Large intestine (tissue), 12 donors: ENCODE measurements at places on chromosomes 5 and 9. TPM values are rescaled to one million over a fixed set of nuclear protein-coding genes. Genes with fewer than 3 reads are reported as not detected.

DNA sequence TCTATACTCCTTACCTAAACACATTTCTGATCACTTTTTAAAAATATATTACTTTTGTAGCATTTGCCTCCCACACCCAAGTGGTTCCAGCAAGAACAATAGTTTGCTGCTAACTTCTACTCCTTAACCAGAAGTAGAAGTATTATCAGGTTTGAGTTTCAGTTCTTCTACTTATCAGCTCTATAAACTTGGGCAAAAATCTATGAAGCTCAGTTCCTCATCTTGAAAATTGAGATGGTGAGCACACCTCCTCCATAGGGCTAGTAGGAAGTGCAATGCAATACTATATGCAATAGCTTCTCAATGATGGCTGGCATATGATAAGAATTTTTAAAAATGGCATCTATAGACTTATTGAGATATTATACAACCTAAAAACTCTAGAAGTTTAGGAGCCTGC, 283.7 kb downstream of the TLR4 start:
- DNase-seq = no peak
- no peaks in the 10 kb centered on the region for H3K36me3 ChIP-seq
- no peaks in the 10 kb centered on the region for H3K27me3 ChIP-seq
- no peak overlapping the region for H3K4me3 ChIP-seq
- H3K27ac ChIP-seq = no peak overlapping the region

GRCh38 chr5:10752451-10752850, 8.6 kb downstream of the DAP start:
- H3K36me3 ChIP-seq = peaks cover 70% of the 10 kb centered on the region
- no peak overlapping the region for H3K27ac ChIP-seq
- H3K27me3 ChIP-seq = no peaks in the 10 kb centered on the region

DNA sequence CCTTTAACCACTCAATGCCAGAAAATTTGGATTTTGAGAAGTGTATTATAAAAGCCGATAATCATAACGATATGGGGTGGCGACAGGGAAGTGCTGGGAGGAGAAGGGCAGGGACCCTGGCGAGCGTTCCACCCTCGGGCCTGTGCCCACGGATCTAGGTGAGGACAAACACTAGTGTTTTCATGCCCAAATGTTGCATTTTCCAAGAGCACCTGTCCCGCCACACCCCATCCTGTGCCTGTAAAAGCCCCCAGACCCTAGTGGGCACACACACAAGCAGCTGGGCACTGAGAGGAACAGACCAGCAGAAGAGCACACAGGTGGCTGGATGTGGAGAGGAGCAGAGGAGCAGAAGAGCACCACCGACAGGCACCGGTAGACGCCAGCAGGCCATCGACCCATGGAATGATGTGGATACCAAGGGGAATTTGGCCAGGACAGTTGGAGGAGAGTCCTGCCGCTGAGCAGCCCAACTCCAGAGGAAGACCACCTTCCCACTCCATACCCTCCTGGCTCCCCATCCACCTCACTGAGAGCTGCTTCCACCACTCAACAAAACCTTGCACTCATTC, 315.0 kb downstream of the EDIL3 start:
- no peaks in the 10 kb centered on the region for H3K36me3 ChIP-seq
- no peaks in the 10 kb centered on the region for H3K27me3 ChIP-seq

- no peak overlapping the region for H3K27ac ChIP-seq
- H3K4me1 ChIP-seq = peaks cover 8% of the 10 kb centered on the region
- no peak overlapping the region for H3K4me3 ChIP-seq
- DNase-seq = no peak
- H3K36me3 ChIP-seq = no peaks in the 10 kb centered on the region
These were observed 115.2 kb upstream of the LHFPL2 start for GRCh38 chr5:78763659-78764189.

GRCh38 chr5:87888139-87888538, 380.5 kb downstream of the TMEM161B start:
- no peaks in the 10 kb centered on the region for H3K27me3 ChIP-seq
- H3K4me3 ChIP-seq = no peak overlapping the region
- H3K27ac ChIP-seq = no peak overlapping the region
- H3K4me1 ChIP-seq = no peaks in the 10 kb centered on the region

GRCh38 chr5:147417135-147417813, 92.6 kb downstream of the DPYSL3 start:
- peaks cover 4% of the 10 kb centered on the region for H3K36me3 ChIP-seq
- no peaks in the 10 kb centered on the region for H3K27me3 ChIP-seq
- H3K27ac ChIP-seq = peak overlapping the region; percentile 49
- peaks cover 19% of the 10 kb centered on the region for H3K4me1 ChIP-seq
- no peak overlapping the region for H3K4me3 ChIP-seq

DNA sequence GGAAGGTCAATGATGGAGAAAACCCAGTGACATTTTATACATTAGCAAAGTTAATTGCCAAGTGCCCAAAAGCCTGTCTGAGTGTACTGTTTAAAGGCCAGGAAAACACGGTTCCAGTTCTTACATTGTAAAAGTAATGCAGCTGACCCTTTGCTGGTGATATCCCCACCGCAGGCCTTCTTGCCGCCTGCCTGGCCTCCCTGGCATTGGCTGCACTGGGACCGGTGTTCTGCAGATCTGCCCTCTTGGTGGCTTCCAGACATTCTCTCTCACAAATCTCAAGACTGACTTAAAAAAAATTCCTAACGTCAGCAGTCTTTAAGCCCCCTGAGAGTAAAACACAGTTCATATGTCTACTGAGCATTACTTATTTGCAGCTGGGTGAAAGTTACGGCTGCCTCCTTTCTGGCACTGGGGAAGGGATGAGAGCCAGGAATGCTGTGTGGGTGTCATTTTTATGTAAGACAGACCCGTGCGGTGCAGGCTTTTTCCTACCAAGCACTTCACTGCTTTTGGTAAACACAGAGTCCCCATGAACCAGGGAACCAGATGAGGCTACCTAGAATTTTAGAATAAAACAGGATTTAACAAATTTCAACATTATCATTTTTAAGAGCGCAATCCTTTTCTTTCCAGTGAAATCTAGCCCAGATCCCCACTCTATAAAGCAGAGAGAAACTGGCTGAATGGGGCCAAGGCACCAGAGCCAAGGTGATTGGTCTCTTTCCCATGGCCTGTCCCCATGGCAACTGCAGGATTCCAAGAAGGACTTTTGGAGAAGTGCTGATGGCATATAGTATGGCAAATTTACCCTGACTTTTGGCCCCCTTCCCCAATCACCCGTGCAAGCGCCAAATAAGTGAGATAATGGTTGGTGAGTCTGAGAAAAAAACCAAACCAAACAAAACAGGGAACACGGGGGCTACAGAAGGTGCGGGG, 80.8 kb downstream of the LMNB1 start:
- DNase-seq = no peak
- no peaks in the 10 kb centered on the region for H3K4me1 ChIP-seq
- no peaks in the 10 kb centered on the region for H3K27me3 ChIP-seq
- no peak overlapping the region for H3K27ac ChIP-seq
- no peaks in the 10 kb centered on the region for H3K36me3 ChIP-seq

ERBIN gene
- polyA plus RNA-seq = 121 TPM

DNA sequence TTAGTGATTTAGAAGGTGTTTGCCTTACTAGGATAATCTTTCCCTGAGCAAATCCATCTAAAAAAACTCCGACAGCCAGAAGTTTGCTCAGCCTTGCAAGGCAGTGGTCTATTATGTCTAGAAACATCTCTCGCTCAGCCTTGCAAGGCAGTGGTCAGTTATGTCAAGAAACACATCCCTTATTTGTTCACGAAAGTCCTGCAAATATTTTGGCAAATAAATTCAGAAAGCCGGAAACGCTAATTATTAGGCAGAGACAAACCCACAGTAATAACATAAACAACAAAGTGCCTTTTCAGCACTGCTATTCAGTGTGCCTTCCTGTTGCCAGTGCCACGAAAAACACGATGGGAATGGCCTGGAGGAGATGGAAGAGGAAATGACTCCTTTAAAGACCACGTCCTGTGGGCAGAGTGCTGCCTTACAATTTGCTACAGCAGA, 184.5 kb downstream of the GNAQ start:
- DNase-seq = no peak
- no peak overlapping the region for H3K27ac ChIP-seq
- no peak overlapping the region for H3K4me3 ChIP-seq
- no peaks in the 10 kb centered on the region for H3K27me3 ChIP-seq
- no peaks in the 10 kb centered on the region for H3K36me3 ChIP-seq
- peaks cover 6% of the 10 kb centered on the region for H3K4me1 ChIP-seq

CTXN3 gene
- polyA plus RNA-seq = not detected

ADAMTS13 gene
- polyA plus RNA-seq = 10.4 TPM

- DNase-seq = no peak
- peaks cover 3% of the 10 kb centered on the region for H3K27me3 ChIP-seq
- H3K4me1 ChIP-seq = no peaks in the 10 kb centered on the region
These were observed 2.1 kb downstream of the LECT2 start for GRCh38 chr5:135952683-135953082.

DMRT3 gene
- polyA plus RNA-seq = not detected

GRCh38 chr5:14184725-14185124, 41.6 kb downstream of the TRIO start:
- no peaks in the 10 kb centered on the region for H3K27me3 ChIP-seq
- DNase-seq = no peak
- no peak overlapping the region for H3K4me3 ChIP-seq
- H3K36me3 ChIP-seq = no peaks in the 10 kb centered on the region

TMEM161B gene
- polyA plus RNA-seq = 31.8 TPM

DNA sequence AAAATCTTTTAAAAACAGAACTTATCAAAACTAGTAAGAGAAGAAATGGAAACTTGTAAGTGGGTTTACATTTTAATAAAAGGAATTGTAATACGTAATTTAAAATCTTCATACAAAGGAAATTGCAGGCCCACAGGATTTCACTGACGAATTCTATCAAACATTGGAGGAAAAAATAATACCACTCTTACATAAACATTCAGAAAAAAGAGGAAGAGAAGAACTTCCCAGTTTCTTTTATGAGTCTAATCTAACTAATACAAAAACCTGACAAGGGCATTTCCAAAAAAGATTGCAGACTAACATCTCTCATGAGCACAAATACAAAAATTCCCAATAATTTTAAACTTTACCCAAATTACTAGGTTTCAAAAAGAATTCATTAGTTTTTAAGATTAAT, 149.0 kb downstream of the RANBP17 start:
- H3K27ac ChIP-seq = no peak overlapping the region
- DNase-seq = no peak
- H3K4me1 ChIP-seq = no peaks in the 10 kb centered on the region
- no peaks in the 10 kb centered on the region for H3K27me3 ChIP-seq

DNA sequence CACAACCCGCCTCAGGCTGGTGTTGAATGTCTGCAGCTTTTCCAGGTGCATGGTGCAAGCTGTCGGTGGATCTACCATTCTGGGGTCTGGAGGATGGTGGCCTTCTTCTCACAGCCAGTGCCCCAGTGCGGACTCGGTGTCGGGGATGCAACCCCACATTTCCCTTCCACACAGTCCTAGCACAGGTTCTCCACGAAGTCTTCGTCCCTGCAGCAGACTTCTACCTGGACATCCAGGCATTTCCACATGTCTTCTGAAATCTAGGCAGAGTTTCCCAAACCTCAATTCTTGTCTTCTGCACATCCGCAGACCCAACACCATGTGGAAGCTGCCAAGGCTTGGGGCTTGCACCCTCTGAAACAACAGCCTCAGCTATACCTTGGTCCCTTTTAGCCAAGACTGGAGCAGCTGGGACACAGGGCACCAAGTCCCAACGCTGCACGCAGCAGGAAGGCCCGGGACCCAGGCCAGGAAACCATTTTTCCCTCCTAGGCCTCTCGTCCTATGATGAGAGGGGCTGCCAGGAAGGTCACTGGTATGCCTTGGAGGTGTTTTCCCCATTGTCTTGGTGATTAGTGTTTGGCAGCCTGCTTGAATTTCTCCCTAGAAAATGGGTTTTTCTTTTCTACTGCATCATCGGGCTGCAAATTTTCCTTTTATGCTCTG, 18.2 kb downstream of the PSIP1 start:
- peak; percentile 9 for DNase-seq
- peaks cover 19% of the 10 kb centered on the region for H3K36me3 ChIP-seq
- H3K4me1 ChIP-seq = no peaks in the 10 kb centered on the region
- no peak overlapping the region for H3K27ac ChIP-seq

RALGDS gene
- 43.8 TPM for polyA plus RNA-seq

DNA sequence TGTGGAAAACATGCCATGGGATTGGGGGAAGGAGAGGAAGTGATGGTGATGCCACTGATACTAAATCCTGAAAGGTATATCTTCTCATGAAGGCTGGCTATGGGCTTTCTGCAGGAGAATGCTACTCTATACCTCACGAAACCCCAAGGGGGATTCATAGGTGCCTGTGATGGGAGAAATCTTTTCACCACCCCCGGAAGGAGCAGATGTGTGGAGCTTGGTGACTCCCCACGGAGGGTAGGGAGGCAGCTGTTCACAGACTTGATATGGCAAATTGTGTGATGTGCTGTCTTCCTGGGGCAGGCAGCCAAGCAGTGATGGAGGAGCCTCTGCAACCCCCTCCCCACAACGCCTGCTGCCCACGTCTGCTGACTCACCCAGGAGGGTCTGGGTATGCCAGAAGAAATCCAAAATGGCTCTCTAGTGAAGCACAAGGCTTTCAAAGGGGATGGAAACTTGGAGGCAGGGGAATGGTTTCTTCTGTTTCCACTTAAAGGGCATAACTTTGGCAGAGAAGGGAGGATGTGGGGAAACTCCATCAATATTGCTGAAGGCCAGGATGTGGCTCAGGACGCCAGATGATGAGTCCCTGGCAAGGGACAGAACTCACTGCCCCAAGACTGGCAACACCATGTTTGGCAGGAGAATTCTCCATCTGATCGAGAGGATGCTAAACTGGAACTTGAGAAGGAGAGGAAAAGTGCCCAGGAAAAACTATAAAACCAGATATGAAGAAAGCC, 188.3 kb downstream of the GABBR2 start:
- no peak overlapping the region for H3K4me3 ChIP-seq
- H3K27me3 ChIP-seq = no peaks in the 10 kb centered on the region
- no peak overlapping the region for H3K27ac ChIP-seq
- DNase-seq = no peak
- H3K4me1 ChIP-seq = no peaks in the 10 kb centered on the region
